T follicular helper cell (primary cell): ENCODE measurements at places on chromosomes 3 and 15.

- no peak for DNase-seq
These were observed 46.6 kb upstream of the ARPP21 start for GRCh38 chr3:35592589-35593295.

GRCh38 chr15:49323207-49323606 lies 99.8 kb upstream of the FGF7 start:
- DNase-seq, result no peak

- DNase-seq, result no peak
These were observed 66.5 kb downstream of the CTNNB1 start for GRCh38 chr3:41265823-41266273.

- DNase-seq, result no peak
These were observed 3.2 kb downstream of the DTWD1 start for GRCh38 chr15:49624056-49624455.

GRCh38 chr15:62573876-62574275 lies 408.8 kb upstream of the C2CD4B start:
- no peak for DNase-seq

DNA sequence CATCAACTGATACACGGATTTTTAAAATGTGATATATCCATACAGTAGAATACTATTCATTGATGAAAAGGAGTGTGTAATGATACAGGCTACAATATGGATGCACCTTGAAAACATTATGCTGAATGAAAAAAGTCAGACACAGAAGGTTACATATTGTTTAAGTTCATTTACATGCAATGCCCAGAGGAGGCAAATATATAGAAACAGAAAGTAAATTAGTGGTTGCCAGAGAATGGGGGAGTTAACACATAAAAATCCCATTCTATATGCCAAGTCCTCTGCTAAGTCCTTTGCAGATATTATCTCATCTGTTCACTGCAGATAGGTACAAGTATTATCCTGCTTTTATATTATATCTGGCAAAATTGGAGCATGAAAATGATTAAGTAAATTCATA lies 22.1 kb upstream of the CDIN1 start:
- no peak for DNase-seq

GRCh38 chr15:93035092-93035915 lies 53.7 kb downstream of the RGMA start:
- DNase-seq, result no peak

- no peak for DNase-seq
These were observed 350.7 kb upstream of the AZI2 start for GRCh38 chr3:28699283-28699682.

DNA sequence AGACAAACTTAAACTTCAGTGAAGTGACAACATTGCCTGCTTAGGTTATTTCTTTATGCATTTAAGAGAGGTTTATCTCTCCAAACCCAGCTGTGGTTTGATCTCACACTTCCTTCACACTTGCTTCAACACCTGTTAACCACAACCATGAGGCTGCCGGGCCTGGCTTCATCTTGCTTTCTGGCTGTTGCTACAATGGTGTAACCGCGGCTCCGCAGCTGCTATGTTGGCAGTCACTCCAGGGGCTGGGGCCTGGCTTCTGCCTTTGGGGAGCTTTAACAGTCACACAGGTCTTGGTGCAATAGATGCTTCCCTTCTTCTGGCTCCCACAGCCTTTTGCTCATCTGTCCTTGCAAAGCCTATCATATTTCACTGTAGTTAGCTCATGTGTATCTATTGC lies 72.9 kb upstream of the MNS1 start:
- DNase-seq, result peak; percentile 10

- no peak for DNase-seq
These were observed 134.4 kb upstream of the DAZL start for GRCh38 chr3:16739541-16740105.

DNA sequence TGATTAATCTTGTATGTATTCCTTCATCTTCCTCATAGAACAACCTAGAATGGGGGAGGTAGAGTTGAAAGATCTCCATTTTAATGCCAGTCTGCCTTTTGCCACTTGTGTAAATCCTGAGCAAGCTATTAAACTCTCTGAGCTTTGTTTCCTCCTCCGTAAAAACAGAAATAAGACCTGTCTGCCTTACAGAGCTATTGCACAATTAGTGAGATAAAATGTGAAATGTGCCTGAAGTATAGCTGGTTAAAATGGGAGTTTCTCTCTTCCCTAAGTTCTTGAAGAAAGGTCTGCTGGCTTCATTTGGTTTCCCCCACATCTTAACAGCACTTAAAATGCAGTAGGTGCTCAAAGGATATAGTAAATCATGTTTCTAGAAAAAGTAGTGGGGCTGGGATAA lies 19.0 kb downstream of the ALDH1A2 start:
- no peak for DNase-seq

GRCh38 chr15:100208921-100209603 lies 132.7 kb downstream of the ADAMTS17 start:
- DNase-seq, result no peak
